ENCODE measurements at places on chromosomes 1 and 21.

GRCh38 chr21:31576428-31576827 lies 83.1 kb upstream of the SOD1 start:
- no peak for DNase-seq

DNA sequence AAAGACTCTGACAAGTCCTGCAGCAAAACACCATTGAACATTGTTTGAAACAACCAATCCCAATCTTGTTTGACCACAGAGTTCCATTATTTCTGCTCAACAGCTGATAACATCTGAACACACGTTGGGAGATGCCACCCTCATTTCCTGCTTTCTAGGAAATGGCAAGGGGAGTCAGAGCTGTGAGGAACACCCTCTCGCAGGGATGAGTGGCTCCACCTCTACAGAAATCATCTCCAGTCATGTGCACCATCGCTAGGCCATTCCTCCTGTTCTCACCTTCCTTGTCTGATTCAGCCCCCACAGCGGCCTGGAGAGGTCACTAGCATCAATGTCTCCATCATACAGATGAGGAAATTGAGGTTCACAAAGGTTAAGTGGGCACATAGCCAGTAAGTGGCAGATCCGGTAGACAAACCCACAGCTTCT lies 22.4 kb upstream of the RUNX3 start:
- no peak for DNase-seq

DNA sequence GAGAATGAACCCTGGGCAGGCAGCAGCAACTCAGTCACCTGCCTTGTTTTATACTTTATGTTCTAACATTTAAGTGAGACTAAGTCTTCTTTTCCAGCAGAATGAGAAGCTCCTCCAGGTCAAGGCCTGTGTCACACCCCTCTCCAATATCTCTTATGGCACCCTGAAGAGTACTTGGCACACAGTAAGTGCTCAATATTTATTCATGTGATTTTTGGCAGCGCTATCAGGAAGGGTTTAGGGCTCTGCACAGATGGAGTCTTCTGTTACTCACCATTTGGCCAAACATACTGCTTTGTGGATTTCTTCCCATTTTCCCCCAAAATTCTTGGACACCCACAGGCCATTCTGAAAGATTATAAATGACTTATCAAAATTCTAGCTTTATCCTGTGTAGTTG lies 43.8 kb upstream of the MYBPHL start:
- no peak for DNase-seq

- no peak for DNase-seq
Measured at GRCh38 chr1:232404227-232404626, 225.7 kb downstream of the SIPA1L2 start.

DNA sequence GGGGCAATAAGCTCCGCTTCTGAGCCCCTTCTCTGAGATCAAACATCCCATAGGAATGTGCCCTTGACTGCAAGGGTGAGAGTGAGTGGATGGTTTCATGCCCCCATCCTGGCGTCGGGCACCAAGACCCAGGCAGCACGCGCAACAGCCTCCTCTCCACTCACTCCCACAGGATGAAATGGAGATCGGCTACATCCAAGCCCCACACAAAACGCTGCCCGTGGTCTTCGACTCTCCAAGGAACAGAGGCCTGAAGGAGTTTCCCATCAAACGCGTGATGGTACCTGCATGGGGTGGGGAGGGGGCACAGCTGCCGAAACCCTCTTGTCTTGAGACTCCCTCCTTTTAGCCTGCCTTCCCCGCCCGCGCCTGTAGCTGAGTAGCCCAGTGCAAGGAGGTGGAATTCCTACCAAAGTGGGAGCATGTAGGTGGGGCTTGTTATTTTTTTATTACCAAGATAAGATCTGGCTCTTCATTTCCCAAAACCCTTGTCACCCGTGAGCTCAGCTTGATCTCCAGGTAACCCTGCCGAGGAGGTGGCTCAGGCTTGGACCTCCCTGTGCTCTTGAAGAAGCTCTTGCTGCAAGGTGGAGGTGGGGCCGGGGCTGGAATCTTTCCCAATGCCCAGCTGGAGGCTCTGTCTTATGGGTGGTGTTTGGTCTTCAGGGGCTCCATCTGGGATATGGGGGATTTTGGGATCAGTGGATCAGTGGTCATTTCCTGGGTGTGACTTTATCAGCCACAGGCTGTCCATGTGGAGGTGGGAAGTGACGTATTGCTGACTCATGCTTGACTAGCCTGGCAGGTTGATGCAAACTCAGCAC lies 24.0 kb upstream of the PADI6 start:
- no peak for DNase-seq

GRCh38 chr1:173669491-173669941 lies at the start of gene ANKRD45:
TSS of gene ANKRD45 (minus strand) at chr1:173669851. CDS start at chr1:173659418, 10,433 bp downstream.
- DNase-seq: peak; percentile 3

DNA sequence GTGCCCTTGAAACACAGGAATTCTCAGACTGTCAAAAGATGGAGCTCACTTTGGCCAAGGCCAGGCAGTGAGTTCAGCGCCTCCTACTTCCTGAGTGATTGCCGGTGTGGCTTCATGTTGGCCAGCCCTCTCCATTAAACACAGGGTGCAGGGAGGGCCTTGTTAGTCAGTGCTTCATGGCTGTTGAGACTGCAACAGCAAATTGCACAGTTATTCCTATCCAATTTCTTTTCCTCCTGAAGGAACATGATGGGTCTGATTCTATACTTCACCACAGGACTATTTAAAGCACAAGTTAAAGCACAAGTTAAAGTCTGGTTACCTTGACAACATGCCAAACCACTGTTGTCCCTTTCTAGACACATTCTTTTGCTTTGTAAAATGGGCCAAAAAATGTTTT lies 156.6 kb downstream of the SIPA1L2 start:
- DNase-seq: no peak

DNA sequence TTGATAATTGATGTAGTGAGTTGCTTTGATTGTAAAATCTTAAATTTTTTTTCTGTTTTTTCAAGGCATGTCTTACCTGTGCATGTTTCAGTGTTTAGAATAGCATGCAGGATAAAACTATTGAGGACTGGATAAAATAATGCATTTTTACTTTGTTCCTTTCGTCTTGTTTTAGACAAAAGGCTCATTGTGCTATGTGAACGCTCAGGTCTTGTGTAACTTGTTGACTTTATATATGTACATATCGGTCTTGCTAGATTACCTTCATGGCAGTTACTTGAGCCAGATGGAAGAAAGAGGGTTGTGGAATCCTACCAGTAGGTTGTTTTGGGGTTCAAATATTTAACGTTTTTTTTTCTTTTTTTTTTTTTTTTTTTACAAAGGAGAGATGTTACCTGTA lies 7.0 kb downstream of the NFIA start:
- DNase-seq: no peak

DNA sequence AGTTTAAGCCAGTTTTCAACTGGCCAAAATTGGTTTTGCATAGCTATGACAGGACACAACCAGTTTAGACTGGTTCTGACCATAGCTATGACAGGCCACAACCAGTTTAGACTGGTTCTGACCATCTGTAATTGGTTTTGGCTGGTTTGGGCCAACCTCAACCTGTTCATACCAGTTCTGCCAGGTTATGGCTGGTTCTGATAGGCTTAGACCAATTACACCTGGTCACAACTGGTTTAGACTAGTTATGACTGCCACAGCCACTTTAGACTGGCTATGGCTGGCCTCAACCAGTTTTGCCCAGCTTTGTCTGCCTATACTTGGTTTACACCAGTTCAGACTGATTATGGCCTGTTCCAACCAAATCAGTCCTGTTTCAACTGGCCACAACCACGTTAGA lies 353.2 kb upstream of the CAMK1G start:
- no peak for DNase-seq

DNA sequence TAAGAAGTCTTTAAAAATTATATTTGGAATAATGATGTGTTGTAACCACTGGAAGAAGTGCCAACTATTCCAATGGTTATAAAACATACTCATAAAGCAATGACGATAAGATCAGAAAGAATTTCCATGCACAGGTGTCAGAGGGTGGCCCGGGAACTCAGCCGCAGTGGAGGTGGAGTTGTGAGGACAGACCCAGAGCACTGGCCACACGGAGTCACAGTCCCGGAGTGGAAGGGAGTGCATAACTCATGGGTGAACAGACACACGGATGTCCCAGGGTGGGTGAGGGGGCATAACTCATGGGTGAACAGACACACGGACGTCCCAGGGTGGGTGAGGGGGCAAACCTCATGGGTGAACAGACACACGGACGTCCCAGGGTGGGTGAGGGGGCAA lies 2.5 kb downstream of the KRTAP10-4 start:
- no peak for DNase-seq

GRCh38 chr1:91734761-91735160 lies 151.2 kb downstream of the TGFBR3 start:
- no peak for DNase-seq

GRCh38 chr1:34156739-34157138 lies 8.3 kb downstream of the CSMD2 start:
- DNase-seq: no peak

- DNase-seq: no peak
Measured at GRCh38 chr21:30146558-30147282, 19.9 kb downstream of the CLDN17 start.

- DNase-seq: no peak
Measured at GRCh38 chr1:208343226-208343625, 99.0 kb upstream of the PLXNA2 start.

DNA sequence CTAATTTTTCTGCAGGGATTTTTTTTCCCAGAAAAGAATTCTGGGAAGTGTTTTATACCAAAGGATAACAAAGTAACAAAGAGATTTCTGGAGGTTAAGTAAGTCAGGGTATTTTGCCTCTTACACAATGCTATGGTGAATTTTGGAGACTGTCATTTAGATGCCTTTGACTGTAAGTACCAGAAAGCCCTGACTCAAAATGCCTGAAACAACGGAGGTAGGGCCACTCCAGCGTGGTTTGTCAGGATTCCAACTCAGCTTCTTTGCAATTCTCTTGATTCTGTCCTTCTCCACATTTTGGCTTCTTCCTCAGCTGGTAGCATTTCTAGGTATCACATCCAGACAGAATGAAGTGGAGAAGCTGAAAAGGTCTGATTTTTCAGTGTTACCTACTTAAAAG lies 106.5 kb downstream of the UCHL5 start:
- no peak for DNase-seq

- DNase-seq: no peak
Measured at GRCh38 chr1:150579945-150580642, 684 bp upstream of the MCL1 start.

DNA sequence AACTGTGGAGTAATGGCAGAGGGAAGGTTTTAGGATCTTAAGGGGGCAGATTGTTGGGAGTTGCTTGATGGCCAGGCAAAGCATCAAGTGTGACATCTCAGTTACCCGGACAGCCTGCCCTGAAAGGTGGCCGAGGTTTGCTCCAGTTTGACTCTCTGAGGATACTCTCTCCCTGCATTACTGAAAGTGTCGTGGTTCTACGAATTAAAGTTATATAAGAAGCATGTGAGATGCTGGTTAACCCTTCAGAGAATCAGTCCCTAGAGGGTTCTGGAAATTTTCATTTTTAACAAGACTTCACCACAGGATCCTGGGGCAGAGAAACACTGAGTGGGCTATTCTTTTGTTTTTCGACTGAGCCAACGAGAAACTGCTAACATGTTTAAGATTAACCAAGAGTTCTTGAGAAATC lies 689 bp upstream of the ZNF644 start:
- no peak for DNase-seq

GRCh38 chr1:236560213-236560771 lies 36.5 kb downstream of the LGALS8 start:
- no peak for DNase-seq

DNA sequence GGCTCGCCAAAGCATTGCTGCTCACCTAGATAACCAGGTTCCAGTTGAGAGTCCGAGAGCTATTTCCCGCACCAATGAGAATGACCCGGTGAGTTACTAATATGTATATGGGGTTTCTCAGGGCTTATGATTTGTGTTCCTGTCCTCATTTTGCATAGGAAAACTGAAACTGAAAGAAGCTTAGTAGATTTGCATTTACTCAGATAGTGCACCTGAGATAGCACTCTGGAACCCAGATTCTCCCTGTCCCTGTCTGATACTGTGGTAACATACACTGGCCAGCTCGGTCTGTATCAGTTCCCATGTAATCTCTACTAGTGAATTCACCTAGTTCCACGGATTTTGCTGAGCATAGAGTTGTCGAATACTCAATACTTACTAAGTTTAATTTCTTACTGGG lies 28.1 kb downstream of the DAP3 start:
- no peak for DNase-seq

- no peak for DNase-seq
Measured at GRCh38 chr1:53949023-53949990, 3.2 kb downstream of the LRRC42 start.

DNA sequence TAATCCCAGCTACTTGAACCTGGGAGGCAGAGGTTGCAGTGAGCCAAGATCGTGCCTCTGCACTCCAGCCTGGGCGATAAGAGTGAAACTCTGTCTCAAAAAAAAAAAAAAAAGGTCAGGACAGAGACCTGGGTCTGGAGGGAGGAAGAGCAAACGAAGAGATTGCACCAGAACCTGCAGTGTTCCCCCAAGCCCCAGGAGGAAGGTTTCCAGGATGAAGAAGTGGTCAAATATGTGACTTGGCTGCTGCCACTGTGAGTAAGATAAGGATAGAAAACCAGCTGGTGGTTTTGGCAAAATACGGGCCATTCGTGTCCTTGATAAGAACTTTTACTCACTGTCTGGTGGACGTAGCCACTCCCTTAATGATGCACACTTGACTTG lies 42.2 kb downstream of the CLDN14 start:
- DNase-seq: no peak

- no peak for DNase-seq
Measured at GRCh38 chr1:151680391-151680790, 36.2 kb downstream of the CELF3 start.

DNA sequence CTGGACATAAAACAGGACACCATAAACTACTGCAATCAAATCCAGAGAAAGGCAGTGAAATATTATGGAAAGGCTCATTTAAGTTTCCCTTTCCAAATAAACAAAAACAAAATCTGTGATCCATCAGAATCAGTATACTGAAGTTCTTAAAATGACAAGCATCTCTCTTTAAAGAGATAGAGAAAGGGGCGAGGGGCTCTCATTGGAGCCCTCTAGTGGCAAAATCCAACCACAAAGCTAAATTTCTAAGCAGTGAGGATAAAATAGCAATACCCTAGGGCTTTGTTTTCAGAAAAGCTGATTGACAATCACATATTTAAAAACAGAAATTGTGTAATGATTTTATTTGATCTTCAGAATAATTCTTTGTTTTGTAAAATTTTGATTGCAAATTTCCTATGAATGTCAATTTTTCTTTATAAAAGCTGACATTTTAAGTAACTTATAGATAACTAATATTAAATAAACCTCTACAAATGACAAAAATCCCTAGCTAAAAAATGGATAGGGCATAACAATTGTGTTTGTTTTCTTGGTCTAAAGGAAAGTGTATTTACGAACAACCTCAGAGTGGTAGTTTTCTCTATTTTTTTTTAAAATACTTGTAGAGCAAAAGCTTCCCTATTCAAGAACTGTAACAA lies 138.2 kb downstream of the COL24A1 start:
- peak; percentile 22 for DNase-seq

Data from T-cell (primary cell).